ENCODE measurements at places on chromosomes 5 and 9.

DNA sequence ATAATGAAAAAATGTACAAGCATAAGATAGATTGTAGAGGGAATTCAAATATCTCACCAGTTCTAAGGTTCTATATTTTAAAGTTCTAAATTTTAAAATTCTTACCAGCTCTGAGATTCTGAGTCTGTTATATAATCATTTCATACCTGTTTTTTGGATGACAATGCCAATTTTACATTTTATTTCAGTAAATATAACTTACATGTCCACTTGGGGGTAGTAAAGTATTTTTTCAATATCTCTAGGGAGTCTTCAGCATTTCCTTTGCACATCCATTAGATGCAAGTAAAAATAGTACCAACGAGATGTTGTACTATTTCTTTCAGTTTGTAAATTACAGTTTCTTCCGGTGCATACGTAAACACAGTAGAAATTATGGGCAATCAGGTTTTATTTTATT lies 25.7 kb downstream of the NMUR2 start:
- no peak for DNase-seq

- no peak for DNase-seq
Measured at GRCh38 chr5:112685931-112686330, 51.8 kb upstream of the APC start.

GRCh38 chr9:38727497-38728001 lies 7.6 kb upstream of the FAM240B start:
- no peak for DNase-seq

- DNase-seq, result no peak
Measured at GRCh38 chr5:146904890-146905289, 26.3 kb upstream of the PPP2R2B start.

GRCh38 chr5:111117136-111117535 lies 25.0 kb downstream of the WDR36 start:
- DNase-seq, result no peak

GRCh38 chr5:39714036-39714698 lies 289.4 kb upstream of the DAB2 start:
- no peak for DNase-seq

GRCh38 chr5:77973253-77973609 lies 197.1 kb upstream of the TBCA start:
- DNase-seq, result no peak

DNA sequence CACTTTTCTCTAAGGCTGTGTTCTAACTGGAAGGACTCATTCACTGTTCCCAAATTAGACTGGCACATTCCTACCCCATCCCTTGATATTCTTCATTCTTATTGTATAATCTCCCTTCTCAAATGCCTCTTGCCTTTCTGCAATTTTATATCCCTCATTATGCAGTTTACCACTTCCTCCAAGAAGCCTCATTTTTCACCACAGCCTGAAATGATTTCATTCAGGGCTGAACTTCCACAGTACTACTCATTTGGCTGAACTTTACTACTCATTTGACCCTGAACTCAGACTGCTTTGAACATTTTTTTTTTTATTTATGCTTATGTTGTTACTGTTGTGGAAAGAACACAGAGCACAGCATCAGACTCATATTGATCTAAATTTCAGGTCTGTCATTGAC lies 32.7 kb downstream of the GRIA1 start:
- DNase-seq, result no peak

DNA sequence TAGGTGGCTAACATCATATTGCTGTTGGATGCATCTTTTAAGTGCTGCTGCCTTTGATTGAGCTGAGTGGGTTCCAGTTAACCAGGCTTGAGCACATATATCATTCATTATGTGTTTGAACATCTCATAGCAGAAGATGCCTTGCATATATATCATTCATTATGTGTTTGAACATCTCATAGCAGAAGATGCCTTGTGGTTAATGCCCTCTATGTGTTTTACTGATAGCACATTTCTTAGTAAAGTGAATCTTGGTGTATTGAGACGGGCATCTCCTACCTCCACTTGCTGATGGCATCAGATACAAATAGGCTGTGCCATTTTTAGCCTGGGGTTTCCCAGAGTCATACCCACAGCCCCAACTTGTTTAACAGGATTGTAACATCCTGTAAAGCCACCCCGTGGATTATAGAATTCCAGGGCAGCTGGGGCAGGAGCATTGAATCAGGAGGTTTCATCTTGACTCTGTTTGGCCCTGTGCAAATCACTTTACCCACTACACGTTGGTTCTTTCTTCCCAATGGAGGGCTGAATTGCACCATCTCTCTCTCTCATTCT lies 26.5 kb downstream of the MTAP start:
- no peak for DNase-seq

All from stimulated activated CD8-positive, alpha-beta memory T cell treated with anti-CD3 and anti-CD28 coated beads, Interleukin-7, amount 100 ng/mL, for 1 hour (primary cell).